Calu3 (cell line): ENCODE measurements at places on chromosomes 4 and X.

GRCh38 chrX:109760209-109760921 is 27.3 kb upstream of the ACSL4 start:
- DNase-seq: no peak

- no peak for DNase-seq
Measured at GRCh38 chrX:153779891-153780677, 757 bp upstream of the SRPK3 start.

DNA sequence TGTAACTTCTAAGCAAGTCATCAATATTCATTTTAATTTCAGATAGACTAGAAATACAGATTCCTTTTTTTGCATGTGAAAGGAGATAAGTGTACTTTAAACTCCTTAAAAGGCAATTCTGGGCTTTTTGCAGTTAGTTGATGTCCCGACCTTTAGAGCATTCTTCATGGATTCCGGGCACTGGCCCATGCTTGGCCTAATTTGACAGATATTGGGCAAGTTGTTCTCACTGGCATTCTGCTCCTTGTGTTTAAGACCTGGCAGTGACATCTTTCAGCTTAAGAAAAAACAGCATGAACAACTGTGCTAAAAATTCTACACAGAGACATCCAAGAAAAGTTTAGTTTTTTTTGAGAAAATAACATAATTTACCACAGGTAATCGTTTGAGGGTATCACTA is 1037.2 kb downstream of the PCDH18 start:
- DNase-seq: no peak

DNA sequence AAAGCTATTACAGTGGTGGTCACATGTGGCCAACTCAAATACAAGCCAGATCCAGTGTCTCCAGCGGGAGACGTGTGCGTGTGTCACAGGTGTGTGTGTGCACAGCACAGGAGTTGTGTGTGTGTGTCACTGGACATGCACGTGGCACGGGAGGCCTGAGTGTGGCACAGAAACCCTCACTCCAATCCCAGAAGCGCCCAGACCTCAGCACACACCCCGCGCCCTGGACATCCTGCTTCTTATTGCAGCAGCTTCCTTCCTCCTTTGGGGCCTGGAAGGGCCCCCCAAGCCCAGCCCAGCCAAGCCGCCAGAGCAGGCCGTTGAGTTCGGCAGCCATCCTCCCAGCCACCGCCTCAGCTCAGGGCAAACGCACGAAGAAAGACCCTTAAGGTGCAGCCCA is 37.9 kb downstream of the ACOX3 start:
- no peak for DNase-seq

GRCh38 chr4:110630688-110631402 is 8.0 kb upstream of the PITX2 start:
- DNase-seq: no peak

GRCh38 chr4:167221084-167221483 is 13.2 kb downstream of the SPOCK3 start:
- DNase-seq: no peak

- no peak for DNase-seq
Measured at GRCh38 chrX:71228063-71228642, 5.1 kb downstream of the GJB1 start.

DNA sequence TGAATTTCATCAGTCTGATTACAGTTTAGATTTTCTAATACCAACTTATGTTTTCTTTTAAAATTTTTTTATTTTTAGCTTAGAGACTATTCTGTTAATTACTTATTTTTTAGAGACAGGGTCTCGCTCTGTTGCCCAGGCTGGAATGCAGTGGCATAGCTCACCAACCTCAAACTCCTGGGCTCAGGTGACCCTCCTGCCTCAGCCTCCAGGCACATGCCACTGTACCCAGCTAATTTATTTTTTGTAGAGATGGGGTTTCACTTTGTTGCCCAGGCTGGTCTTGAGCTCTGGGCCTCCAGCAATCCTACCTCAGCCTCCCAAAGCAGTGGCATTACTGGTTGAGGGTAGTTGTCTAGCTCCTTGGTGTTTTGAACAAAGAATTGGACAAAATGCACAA is 102.0 kb downstream of the KLHL8 start:
- DNase-seq: no peak

DNA sequence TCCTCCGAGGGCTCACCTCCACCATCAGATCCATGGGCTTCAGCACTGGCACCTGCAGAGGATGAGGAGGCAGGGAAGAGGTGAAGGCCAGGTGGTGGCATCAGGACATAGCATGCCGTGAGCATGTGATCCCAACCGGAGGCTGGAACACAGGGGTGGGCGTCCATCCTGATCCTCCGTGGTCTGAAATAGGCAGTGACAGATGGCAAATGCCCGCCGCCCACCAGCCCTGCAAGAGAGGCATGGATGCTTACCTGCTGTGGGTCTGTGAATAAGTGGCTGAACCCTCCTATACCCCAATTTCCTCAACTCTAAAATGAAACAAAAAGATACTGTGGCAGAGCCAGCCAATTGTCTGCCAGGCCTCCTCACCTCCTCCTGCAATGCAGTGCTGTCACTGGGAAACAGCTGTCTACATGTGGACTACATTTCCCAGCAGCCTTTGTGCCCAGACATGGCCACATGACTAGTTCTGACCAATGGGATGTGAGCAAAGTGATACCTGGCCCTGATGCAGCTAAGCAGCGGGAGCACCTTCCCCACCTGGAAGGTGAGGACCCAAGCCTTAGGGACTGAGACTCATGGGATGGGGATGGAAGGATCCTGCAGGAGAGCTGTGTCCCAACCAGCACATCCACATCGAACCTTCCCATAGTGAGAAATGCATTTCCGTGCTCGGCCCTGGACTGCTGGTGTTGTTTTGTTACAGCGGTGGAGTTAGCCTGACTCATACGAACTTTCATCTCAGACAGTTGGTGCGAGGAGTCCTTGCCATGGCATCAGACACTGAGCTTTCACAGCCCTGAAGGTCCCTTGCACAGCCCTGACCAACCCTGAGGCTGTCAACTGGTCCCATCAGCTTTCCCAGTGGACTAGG is 99.5 kb downstream of the PPP2R2C start:
- DNase-seq: peak; percentile 46

GRCh38 chr4:151228189-151229119 is 48.5 kb upstream of the PRSS48 start:
- no peak for DNase-seq

- no peak for DNase-seq
Measured at GRCh38 chr4:106951891-106952290, 84.2 kb downstream of the DKK2 start.

GRCh38 chr4:76955182-76955581 is 5.6 kb downstream of the SEPTIN11 start:
- no peak for DNase-seq

- DNase-seq: no peak
Measured at GRCh38 chr4:25065932-25066590, 35.3 kb upstream of the LGI2 start.

DNA sequence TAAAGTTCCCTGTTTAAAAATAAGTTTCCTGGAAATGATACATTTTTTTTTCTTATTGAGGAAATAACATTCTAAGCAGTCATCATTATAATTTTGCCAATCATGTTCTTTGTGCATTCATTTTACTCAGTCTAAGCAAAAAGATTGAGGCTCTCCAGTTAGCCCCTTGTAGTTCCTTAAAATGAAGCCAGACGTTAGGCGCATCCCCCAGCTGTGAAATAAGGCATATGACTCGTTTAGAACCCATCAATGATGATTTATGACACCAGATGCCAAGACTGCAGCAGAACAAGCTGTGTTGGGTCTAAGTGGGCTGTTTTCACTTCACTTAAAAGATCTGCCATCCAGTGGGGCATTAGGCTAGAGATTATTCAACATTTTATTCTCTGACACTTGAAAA is 17.0 kb downstream of the PDGFC start:
- DNase-seq: no peak

DNA sequence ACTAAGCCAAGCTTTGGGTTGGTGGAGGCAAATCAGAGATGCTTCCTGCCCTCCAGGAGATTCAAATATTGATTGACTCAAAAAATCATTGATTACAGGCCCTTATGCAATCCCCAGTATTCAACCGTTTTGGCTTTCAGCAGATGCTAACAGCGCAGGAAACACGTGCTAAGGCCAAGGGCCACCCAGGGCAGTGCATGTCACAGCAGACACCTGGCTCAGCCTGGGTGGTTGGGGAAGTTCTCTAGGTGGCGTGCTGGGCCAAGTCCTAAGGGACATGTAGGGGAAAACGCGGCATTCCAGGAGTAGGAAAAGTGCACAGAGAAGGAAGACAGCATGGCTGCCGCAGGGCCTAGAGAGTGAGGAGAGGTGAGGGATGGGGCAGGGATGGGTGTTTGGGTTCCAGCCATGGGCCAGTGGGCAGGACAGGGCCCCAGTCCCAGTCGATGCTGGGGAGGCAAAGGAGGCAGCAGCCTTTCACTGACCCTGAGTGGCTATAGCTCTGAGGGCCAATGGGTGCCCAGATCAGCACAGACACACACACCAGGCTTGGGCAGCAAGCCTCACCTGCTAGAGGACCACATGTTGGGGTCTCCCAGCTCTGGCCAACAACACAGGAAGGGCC is 239.1 kb downstream of the EVC2 start:
- DNase-seq: no peak

DNA sequence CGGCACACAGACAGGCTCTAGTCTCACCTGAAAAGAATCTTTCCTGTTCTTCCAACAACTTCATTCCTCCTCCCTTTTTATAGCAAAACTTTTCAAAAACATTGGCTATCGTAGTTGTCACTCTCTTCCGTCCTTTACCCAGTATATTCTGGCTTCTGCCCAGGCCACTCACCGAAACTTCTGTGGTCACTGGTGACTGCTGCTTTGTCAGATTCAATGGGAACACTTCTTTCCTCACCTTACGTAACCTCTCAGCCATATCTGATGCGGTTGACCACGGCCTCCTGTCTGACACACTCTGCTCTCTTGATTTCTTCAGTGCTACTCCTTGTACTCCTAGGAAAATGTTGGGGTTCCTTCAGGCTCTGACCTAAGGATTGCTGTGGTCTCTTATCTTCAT is 9.2 kb upstream of the RNF150 start:
- DNase-seq: no peak

DNA sequence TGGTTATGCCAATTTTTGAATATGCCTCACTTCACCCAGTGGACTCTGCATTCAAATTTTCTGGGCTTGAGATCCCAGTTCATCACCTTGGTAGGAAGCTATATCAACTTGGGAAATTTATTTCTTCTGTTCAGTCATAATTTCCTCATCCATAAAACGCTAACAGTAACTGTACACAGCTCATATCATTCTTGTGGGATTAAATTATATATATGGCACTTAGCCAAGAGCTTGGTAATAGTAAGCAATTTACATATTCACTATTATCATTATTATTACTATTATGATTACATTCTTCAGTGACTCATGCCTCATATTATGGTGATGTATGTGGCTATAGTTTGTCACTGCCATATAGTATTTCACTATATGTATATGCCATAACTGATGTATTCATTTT is 177.6 kb downstream of the CPE start:
- no peak for DNase-seq
